ENCODE measurements at places on chromosomes 5 and 9.
A peak's percentile ranks its signal among the peaks of the same experiment; 100 is the strongest.

DNA sequence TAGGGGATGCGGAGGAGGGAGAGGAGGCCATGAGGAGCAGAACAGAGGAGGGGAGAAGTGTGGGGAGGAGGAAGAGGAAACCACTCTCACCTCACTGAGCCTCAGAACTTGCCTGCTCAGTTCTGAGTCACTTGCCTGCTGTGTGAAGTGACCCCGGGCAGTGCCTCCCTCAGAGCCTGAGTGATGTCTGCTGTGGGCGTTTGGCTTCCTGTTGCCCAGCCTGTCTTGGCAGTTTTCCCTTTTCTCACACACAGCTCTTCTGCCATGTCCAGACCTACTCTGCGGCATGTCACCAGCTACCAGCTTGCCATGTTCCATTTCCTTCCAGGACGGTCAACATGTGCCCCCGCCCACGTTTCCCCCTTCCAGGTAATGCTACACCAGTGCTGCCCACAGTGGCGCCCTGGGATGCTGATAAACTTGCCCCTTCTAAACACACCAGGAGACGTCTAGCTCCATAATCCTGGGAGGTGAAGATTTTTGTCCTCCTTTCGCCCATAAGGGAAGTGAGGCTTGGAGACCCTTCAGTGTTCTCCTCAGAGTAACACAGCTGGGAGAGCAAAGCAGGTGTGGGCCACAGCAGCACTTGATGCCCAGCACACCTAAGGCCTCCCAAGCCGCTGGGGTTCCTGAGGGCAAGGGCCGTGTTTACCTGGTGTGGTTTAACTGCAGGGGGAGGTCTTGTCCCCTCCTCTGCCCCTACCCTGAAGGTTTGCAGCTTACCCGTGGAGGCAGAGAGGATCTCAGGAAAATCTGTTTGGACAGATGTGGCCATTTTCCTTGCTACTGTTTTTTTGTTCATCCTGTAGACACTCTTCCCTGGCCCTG is 63.8 kb upstream of the RNF130 start:
- DNase-seq, result no peak

- no peak for DNase-seq
Observed at GRCh38 chr9:6183627-6184026, 32.0 kb upstream of the IL33 start.

DNA sequence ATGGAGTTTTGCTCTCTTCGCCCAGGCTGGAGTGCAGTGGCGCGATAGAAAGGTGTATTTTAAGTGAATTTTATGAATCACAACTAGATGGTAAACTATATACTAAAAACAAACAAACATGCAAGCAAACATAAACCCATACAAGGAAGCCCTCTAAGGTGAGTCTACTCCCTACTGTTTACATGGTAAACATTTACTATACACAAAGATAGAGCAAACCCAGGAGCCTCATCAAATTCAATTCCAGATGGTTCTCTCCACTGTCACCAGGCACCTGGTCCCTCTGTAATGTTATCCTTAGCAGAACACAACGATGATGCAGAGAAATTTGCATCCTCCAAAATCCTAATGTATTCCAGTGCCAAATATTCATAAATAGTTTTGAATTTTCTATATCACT is 17.9 kb downstream of the ANKH start:
- no peak for DNase-seq

DNA sequence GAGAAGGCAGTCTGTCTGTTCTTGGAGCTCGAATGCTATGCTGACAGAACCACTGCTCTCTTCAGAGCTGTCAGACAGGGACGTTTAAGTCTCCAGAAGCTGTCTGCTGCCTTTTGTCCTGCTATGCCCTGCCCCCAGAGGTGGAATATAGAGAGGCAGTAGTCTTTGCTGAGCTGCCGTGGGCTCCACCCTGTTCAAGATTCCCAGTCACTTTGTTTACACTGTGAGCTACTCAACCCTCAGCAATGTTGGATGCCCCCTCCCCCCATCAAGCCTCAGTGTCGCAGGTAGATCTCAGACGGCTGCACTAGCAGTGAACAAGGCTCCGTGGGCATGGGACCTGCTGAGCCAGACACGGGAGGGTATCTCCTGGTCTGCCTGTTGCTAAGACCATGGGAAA is 344.2 kb downstream of the TMEM161B start:
- DNase-seq, result no peak

- no peak for DNase-seq
Observed at GRCh38 chr9:114225561-114226212, 70.3 kb downstream of the COL27A1 start.

DNA sequence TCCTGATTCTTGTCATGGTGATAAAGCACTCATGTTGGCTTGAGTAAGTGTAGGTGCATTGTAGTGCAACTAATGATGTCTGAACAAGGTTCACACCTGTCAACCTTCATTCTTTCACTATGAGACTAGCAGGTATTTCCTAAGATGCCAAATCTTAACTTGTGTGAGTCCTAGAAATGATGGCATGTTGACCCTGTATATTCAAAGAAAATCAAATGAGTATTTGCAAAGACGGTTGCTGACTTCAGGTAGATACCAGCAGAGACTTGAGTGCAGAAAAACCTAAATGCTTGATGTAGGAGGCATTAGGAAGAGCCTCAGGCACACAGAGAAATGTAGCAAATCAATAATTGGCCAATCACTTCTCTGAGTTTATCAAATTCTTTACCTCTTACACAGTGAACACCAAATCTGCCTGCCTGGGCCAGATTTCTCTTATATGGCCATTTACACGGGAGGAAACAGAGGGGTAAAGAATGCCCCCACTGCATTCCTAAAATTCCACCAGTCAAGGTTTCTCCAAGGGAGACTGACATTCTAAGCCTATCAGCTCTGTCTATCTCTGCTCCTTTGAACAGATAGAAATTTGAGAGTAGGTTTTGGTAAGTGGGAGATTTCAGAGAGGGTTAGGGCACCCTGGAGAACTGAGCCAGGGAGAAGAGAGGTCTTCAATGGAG is 488.6 kb upstream of the WWC1 start:
- no peak for DNase-seq

- no peak for DNase-seq
Observed at GRCh38 chr9:19492775-19493173, 84.0 kb downstream of the ACER2 start.

DNA sequence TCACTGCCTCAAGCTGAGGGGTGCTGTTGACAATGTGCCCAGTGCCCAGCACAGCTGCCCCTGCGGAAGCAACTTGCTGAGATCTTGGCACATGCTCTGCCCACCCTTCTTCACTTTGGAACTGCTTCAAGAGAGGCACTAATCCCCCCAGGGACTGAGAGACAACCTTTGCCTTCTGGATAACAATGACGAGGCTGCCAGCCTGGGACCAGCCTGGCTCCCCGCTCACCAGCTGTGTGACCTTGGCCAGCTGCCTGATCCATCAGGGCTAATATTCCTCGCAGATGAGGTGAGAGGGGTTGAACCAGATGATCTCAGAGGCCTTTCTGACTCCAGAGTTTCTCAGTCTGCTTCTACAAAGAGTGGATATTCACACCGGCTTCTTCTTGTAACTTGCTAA is 81.0 kb downstream of the SHB start:
- no peak for DNase-seq

DNA sequence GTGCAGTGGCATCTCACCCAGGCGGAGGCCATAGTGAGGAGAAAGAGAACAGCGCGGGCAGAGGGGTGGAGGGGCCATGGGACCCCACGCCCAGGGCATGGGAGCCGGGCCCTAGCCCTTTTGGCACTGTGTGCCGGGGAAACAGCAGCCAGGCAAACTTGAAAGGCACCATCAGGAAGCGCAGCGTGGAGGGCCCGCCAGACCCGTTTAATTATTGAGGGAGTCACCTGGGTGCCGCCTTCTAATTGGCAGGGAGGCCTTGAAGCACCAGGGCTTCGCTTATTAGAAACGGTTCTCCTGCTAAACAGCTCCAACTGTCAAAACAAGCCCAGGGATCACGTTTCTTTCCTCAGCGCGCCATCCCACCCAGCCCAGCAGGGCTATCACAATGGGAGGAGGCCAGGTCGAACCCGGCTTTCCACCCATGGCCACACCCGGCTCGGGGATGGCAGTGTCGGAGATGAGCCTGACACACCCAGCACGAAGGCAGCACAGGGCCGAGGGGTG is 104.6 kb upstream of the SARDH start:
- DNase-seq, result no peak

DNA sequence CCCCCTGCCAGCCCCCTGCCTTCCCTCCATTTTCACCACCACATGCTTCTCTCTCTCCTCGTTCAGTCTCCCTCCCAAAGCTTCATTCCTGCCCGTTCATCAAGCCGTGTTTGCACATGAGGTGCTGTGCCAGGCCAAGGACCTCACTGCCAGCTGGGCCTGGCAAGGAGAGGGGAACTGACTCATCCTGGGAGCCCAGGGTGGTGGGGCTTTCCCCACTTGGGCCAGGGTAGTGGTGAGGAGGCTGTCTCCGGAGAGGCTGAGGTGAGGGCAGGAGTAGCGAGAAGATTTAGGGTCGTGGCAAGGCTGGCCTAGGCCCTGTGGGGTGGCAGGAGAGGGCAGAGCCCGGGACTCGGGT is 30.4 kb upstream of the NOTCH1 start:
- no peak for DNase-seq

GRCh38 chr5:52685566-52685965 is 102.2 kb upstream of the ITGA1 start:
- DNase-seq, result no peak

GRCh38 chr9:38008168-38009034 is 60.6 kb downstream of the SHB start:
- peak; percentile 12 for DNase-seq

- DNase-seq, result no peak
Observed at GRCh38 chr5:39775086-39775796, 350.5 kb upstream of the DAB2 start.

DNA sequence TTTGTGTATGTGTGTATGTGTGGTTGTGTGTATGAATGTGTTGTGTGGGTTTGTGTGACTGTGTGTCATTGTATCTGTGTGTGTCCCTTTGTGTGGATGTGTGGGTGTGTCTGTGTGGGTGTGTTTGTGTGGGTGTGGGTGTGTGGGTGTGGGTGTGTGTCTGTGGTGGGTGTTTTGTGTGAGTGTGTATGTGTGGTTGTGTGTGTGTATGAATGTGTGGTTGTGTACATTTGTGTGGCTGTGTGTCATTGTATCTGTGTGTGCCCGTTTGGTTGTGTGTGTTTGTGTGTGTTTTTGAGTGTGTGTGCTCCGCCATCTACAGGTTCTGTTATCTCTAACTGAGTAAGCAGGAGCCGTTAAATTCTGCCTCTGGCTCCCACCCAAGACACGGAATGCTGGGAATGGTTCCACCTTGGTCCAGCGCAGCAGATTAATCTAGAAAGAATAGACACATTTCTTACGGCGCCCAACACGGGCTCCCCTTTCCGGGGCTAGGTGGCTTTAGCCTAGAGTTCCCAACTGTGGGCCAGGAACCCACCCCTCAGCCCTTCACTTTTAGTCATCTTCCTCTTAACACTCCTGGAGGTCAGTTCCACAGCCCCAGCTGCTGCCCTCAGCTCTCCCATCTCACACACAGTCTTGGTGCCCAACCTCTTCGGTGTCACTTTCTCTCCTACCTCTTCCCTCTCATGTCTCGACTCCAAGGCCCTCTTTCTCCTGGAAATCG is 197.1 kb downstream of the TTLL11 start:
- DNase-seq, result no peak

DNA sequence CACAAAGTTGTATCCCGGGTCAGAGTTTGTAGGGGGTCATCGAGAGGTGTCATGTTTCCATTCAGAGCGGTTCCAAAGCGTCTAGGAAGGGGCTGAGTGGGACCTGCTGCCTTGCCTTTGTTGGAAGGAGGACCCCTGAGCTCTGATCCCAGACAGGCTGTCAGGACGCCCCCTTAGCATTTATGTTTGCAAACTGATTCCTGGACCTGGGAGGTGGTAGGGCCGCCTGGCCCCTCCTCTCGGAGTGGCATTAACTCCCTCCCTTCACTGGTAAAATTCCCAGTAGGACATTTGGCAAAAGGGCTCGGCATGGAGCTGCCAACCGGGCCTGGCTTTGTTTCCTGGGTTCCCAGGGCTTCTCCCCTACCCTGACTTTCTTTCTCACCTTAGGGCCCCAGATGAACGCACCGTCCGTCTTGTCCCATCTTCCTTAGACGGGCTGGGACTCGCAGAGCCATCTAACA is 2.5 kb downstream of the JADE2 start:
- DNase-seq, result no peak

- DNase-seq, result no peak
Observed at GRCh38 chr9:135815413-135815812, 91.9 kb downstream of the CAMSAP1 start.

DNA sequence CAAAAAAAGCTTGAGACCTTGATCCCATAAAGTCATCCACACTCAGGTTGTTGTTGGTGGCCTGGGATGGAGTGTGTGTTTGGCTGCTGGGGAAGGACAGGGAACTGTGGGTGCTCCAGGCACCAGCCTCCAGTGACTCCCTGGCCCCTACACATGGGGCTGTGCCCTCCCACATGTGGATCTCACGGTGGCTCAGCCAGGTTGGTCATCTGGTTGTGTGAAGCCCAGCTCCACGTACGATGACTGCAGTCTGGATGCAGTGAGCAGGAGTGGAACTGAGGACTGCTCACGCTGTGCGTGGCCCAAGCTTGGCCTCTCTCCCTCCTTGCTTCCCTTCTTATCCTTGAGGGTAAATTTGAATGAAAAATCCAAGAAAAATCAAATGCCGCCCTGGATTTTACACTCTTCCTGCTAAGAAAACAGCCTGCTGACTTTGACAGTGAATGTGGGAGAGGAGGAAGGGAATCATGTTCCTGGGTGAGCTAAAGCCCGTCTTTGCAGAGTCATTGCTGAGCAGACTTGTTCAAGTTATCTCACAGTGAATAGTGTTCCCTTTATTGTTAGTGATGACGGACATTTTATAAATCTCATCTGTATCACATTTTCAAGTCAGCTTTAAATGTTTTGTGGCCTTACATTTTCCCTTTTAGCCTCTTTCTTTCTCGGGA is 65.1 kb upstream of the CACNA1B start:
- no peak for DNase-seq

- DNase-seq, result no peak
Observed at GRCh38 chr9:137083394-137084004, 3.3 kb upstream of the MAN1B1 start.

DNA sequence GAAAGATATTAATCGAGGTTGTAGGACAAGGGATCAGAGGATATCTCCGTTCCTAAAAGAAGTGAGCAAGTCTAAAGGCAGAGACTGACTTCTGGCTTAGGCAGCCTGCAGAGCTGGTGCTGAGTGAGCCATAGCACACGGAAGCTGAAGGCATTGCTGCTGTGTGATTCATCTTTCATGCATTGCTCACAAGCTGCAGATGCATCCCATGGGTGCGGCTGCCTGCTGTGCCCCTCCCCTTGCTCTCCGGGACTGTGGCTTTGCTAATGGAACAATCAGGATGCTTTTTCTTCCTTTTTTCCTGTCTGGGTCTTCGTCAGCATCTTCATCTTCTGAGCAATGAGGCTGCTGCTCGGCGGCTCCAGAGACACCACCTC is 341.4 kb downstream of the DIRAS2 start:
- no peak for DNase-seq

DNA sequence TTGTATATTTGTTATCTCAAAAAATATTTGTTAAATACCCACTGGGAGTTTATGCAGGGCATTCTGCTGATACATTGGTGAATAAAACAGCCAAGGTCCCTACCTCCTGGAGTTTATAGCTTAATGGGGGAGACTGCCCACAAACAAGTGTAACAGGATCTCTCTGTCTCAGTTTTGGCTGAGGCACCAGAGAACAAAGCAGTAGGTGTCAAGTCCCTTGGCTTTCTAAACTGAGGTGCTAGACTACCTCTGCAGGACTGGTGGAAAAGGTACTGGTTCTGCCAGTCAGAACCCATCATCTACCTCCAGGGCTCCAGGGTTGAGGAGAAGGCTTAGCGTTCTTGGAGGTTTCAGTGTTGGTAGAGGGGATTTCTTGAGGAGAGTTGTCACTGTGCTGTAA is 188.4 kb upstream of the ELL2 start:
- no peak for DNase-seq

All from CD4-positive, alpha-beta T cell treated with Interleukin-17A for 4 hours (primary cell).